ENCODE measurements at places on chromosomes 11 and 22. TPM values are rescaled to one million over a fixed set of nuclear protein-coding genes. Genes with fewer than 3 reads are reported as not detected.

Gene PLEKHB1
- total RNA-seq: 6.9 TPM

Gene CRYAB
- total RNA-seq: 19.9 TPM

Gene MS4A3
- total RNA-seq: not detected

Gene MRPL49
- total RNA-seq: 50.5 TPM

Gene TPBGL
- total RNA-seq: 2.8 TPM

Gene MRGPRE
- not detected for total RNA-seq

Gene TNRC6B
- total RNA-seq: 16.2 TPM

Gene UPK3A
- not detected for total RNA-seq

Gene GLYAT
- not detected for total RNA-seq

Gene CCDC90B
- total RNA-seq: 29.8 TPM

Gene CDC42EP2
- 65.3 TPM for total RNA-seq

Gene GRAP2
- total RNA-seq: 2.0 TPM

Gene CHST1
- total RNA-seq: 6.9 TPM

Gene MMP13
- not detected for total RNA-seq

GRCh38 chr11:24628224-24628776 lies 131.4 kb downstream of the LUZP2 start:
- DNase-seq: no peak

- DNase-seq: no peak
Measured at GRCh38 chr11:94279996-94280395, 24.4 kb upstream of the IZUMO1R start.

DNA sequence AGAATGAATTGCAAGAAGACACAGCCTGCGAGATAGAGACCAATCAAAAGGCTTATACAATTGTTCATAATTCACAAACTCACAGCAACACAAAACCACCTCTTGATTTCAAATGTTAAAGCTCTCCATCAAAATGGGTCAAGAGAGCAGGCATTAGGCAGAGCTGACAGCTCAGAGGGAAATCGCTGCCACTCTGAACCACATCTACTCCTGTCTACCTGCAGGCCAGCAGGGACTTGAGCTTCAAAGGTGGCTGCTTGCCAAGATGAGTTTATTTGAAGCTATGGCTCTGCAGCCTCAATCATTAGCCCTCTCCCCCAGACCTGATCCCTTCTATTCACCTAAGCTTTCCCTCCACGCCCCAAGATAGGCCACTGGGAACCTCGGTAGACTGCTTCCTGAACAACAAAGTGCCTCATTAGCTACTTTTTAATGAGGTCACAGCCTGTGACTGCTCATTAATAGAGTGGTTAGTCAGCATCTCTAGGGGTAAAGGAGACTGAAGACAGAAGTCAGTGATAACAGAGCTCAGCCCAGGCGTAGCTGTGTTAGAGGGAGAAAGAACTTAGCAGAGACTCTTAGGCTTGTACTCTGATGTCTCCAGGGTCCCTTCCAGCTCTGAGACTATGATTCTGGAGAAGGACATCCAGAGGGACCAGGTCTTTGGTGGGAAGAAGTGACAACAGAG lies 21.2 kb upstream of the OR10A5 start:
- DNase-seq: no peak

DNA sequence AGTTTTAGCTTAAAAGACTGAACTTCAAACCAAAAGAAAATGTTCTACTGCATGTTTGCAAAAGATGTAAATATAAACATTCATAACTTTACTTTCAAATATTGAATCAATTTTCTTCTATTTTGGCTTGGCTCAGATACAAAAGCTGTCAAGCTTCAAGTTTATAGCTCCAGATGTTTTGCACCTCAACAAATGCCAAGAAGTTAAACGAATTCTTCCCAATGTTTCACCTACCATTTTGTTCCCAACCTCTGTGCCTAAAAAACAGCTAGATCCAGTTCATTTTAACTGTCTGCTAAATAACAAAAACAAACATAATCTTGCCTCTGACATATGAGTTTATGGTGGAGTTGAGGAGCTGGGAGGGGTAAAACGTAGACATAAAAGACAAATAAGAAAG lies 76.5 kb downstream of the RAB30 start:
- DNase-seq: no peak

GRCh38 chr22:20465759-20466077 lies 28.1 kb upstream of the SCARF2 start:
- no peak for DNase-seq

- no peak for DNase-seq
Measured at GRCh38 chr22:20396639-20397038, 2.7 kb downstream of the ZNF74 start.

- peak; percentile 51 for DNase-seq
Measured at GRCh38 chr11:76787911-76788596, 4.9 kb downstream of the TSKU start.

- no peak for DNase-seq
Measured at GRCh38 chr11:112162761-112163546, 940 bp downstream of the IL18 start.

DNA sequence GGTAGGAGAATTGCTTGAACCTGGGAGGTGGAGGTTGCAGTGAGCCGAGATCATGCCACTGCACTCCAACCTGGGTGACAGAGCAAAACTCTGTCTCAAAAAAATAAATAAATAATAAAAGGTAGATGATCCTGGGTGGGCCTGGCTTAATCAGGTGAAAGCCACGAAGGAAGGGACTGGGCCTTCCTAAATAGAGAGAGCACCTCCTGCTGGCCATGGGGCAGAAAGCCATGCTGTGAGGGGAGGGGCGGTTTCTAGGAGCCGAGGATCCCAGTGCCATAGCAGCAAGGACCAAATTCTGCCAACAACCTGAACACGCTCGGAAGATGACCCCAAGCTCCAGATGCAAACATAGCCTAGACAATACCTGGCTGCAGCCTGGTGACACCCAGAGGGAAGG lies 24.5 kb upstream of the DGKZ start:
- DNase-seq: no peak

- no peak for DNase-seq
Measured at GRCh38 chr11:33197915-33198727, 36.8 kb upstream of the CSTF3 start.

GRCh38 chr11:18010121-18010670 lies 2.7 kb downstream of the SERGEF start:
- no peak for DNase-seq

- DNase-seq: no peak
Measured at GRCh38 chr11:128412847-128413791, 174.2 kb downstream of the ETS1 start.

GRCh38 chr22:33400891-33401290 lies 342.7 kb upstream of the SYN3 start:
- DNase-seq: no peak

DNA sequence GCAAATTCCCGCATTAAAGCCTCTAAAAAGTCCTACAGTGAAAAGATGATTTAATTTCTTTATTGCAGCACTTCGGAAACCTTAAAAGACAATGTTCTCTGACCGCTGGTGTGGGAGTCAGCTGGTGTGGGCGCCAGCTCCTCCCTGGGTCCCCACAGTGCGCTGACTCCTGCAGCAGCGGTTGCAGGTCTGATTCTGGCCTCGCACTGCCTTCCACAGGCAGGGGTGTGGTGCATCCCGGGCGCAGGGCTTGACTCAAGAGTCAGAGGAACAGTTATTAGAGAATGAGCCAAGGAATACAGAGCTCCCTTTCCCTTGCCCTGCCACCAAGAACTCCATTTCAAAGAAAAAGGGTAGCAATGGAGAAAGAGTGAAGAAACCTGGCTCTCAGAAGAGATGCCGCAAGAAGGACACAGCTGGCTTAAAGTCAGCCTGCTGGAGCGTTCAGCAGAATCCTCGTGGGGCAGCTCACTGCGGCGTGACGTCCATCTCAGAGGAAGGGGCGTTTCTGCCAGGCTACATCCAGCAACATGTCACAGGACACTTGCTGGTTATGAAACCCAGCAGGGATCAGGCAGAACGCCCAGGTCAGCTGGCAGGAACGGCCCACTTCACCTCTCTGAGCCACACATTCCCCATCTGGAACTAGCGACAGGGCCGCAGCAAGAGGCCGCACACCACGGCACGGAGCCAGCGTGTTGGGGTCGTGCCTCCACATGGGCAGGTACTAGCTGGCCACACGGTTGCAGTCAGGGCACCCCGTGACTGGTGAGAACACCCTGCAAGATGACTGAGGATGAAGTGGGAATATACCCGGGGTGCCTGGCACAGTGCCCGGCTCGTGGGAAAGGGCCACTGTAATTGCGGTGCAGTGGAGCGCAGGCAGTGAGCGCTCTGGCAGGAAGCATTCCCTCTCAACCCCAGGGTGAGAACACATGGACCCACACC lies 18.1 kb upstream of the EFCAB6 start:
- DNase-seq: no peak

DNA sequence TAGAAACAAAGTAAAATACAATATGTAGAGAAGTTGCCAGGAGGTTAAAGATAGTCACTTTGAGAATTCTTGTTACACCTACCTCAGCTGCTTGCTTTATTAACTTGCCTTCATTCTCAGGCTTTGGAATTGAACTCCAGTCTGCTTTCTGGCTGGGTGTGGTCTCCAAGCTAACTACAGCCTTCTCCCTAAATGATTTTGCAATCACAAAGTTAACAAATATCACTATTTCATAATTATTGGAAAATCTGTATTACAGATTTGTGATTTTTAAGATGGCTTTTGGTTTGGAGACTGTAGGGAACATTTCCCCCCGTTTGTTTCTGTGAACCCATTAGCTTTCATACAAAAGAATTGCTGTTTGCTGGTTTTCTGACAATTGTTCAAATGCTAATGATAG lies 2.2 kb downstream of the PLAAT5 start:
- DNase-seq: no peak

DNA sequence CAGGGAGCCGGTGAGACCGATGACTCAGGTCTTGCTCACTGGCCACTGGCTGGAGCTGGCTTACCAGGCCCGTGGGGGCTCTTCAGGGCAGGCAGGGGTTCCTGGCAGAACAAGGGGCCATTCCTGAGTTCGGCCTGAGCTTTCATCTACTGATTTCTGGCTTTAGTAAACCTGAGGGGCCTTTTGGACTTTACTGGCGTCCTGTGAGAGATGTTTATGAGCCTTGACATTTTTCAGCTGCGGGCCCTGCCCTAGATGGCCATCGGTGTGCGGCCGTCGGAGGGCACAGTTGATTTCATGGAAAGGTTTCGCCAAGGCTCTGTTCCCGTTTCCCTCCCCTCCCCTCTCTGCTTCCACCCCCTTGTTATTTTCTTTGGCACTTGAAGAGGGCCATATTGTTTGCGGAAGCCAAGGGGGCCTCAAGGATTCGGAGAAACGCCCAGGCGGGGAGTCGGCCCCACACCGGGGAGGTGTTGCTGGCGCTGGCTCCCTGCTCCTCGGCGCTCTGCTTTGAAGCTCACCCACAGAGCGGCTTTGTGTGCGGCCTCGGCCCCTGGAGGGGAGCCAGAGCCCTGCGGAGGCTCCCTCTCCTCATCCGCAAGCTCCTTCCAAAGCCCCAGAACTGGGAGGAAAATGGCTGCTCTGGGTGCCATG lies 17.7 kb downstream of the ELF5 start:
- DNase-seq: no peak

GRCh38 chr11:98940913-98941312 lies 79.8 kb upstream of the CNTN5 start:
- no peak for DNase-seq

- DNase-seq: no peak
Measured at GRCh38 chr11:83971063-83971462, 684.9 kb upstream of the CCDC90B start.

- DNase-seq: no peak
Measured at GRCh38 chr11:119400860-119401259, 19.4 kb upstream of the USP2 start.

DNA sequence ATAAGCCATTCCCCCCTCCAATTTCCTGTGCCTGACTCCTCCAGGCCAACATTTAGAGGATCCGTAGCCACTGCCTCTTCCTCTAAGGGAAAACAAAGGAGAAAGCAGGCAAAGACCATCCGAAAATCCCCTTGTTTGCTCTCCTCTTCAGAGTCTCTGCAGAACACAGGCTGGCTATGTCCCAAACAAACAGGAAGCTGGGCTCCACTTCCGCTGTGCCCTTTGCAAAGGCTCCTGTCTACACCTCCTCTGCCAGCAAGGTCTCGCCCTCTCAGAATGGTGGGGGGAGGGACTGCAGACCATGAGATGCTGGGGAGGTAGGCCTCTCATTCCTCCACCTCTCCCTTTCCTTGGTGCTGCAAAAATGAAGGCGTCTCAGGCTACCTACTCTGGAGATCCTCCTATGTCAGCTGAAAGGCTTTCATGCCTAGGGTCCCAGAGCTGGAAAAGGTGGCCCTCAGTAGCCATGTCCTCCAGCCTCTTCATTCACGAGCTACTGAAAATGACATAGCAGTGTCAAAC lies 596.2 kb downstream of the BUD13 start:
- DNase-seq: no peak

GRCh38 chr22:49368976-49369725 lies 458.5 kb downstream of the BRD1 start:
- no peak for DNase-seq

DNA sequence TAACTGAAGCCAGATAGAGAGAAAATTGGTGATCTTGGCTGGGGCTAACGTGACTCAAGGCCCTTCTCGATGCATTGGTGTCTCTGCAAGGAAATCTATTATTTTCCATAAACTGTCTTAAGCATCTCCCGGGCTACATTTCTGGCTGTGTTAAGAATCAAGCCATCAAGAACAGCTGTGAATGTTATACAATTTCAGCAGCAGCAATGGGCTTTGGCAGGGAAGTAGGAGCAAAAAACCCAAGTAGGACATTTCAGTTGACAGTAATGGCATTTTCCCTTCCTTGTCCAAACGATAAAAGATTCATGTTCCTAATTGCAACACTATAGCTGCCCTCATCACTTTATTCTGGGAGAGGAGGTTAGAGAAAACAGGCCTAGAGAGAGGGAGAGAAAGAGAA lies 335.0 kb downstream of the CADM1 start:
- no peak for DNase-seq

DNA sequence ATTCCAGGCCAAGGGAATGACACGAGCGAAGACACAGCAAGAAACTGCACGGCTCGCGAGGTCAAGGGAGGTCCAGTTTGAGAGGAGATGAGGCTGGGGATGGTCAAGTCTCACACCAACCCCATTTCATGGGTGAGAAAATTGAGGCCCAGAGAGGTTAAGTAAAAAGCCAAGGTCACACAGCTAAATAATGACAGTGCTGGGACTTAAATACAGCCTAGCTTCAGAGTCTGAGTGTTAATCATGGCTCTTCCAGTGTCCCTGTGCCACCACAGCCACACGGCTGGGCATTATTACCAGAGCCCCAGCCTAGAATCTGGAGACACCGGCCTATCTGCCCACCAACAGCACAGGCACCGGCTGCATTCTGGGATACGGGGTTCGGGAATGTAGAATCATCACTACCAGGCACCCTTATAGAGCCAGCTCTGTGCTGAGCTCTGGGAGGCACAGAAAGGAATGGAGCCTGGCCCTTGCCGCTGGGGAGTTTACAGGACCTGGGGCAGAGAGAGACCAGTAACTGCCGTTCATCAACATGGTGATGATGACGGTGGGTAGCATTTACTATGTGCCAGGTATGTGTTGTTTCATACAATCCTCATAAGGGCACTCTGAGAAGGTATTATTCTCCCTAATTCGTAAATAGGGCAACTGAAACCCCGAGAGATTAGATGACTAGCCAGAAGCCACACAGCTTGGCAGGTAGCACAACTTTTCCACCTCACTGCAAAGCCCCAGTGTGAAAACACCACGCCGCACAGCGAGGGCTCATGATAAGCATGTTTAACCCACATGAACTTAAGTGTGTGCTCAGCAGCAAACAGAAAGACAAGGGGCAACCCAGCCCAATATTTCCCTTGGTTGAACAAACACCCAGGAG lies 51.8 kb downstream of the CD6 start:
- no peak for DNase-seq
